ENCODE measurements at places on chromosomes 6 and 20.
A peak's percentile ranks its signal among the peaks of the same experiment; 100 is the strongest.

GRCh38 chr6:3795836-3796718 lies 44.6 kb upstream of the PXDC1 start:
- no peak for DNase-seq

GRCh38 chr6:110800839-110801196 lies 14.5 kb downstream of the CDK19 start:
- DNase-seq, result no peak

DNA sequence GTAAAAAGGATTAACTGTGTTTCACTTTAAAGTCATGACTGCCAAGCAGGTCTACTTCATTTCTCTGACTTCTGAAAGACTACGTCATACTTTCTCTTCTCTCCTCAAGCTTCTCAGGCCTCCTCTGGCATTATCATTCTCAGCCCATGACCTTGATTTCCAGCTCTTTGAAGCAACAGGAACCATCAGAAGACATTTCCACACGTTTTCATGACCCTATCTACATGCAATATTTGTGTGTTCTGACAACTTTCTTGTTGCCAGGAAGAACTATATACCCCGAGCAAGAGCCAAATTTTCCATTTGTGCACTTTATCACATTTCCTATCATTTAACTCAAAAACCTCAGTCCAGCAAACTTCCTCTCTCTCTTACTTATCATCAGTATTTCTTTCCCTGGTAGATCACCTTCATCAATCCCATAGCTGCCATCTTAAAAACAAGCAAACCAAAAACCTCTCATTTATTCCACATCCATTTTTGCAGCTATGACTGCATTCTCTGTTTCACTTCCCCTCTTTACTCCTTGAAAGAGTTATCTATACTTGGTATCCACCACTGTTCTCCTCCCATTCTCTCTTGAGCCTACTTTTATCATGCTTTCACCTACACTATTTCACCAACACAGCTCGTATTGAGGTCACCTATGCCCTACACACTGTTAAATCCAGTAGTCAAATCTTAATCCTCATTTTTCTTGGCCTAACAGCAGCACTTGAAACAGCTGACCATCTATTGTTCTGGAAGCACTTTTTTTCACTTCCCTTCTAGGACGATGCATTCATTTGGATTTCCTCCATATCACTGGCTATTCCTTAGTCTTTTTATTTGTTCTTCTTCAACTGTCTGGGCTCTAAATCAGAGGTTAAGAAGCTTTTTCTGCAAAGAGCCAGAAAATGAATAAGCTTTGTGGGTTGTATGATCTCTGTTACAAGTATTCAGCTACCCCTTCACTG lies 47.1 kb downstream of the STX7 start:
- DNase-seq, result no peak

- no peak for DNase-seq
These were observed 6.6 kb downstream of the SULF2 start for GRCh38 chr20:47778398-47779354.

GRCh38 chr6:98946879-98947410 lies 801 bp downstream of the FBXL4 start:
- DNase-seq, result peak; percentile 9

DNA sequence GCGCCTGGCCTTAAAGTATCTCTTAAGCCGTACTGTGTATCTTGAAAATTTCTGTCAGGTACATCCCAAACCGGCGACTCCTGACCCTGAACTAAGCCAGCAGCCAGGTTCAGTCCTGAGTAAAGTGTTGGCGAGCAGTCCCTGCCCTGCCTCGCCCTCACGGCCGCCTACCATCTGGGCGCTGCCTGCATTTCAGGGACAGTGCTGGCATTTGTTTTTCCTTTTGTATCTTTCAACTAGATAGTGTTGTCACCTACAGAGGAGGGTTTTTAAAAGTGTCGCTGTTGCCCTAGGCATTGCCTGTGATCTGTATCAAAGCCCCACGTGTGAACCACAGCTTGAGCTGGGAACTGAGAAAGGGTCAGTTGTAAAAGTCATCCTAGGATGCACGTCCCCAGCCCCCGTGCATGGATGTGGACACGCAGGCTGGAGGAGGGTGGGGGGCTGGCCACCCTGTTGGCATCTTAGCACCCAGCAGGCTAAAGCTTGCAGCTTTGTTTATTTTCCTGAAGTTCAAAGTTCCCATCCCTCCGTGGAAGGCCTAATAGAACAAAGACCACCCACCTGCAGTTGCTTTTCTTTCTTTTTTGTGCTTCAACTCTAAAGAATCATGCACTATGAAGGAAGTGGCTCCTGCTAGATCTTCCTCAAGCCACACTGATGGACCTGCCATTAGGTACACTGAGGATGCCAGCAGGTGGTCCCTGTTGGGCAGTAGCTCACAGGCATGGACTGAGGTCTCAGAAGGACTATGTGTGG lies 136.8 kb downstream of the ZDHHC14 start:
- DNase-seq, result no peak

DNA sequence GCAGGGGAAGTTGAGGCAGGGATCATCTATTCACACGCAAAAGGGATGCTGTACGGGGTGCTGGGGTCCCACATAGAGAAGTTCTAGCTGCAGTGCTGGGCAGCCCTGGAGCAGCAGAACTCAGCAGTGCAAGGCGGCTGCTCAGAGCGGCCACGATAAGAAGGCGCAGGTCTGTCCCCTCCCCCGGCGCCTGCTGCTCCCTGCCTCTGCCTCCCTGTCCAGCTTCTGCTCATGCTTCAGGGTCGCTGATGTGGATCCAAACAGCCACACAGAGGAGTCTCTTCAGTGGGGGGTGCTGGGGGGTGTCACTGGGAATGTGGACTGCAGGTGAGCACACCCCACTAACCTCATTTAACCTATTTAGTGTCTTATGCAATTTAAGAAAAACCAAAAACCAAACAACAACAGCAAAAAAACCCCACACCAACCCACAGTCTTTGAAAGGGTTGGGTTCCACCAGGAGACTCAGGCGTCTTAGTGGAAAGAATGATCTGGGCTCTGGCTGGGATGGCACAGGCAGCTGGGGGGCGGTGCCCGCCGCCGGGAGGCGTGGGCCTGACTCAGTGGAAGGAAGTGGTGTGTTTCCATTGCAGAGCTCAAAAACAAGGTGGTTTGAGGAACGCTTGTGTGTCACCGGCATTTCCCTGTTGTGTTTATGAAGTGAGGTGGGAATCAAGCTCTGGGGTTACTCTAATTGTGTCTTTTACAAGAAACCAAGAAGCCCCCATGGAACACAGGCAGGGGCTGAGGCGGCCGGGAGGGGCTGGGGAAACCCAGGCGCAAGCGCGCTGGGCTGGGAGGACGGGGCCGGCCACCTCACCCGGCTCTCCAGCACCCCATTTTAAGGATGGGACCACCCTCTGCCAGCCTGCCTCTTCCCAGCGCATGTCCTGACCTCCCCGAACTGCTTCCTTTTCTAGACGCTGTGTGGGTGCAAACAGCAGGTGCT lies 55.1 kb downstream of the IRF4 start:
- DNase-seq, result peak; percentile 90

GRCh38 chr6:91045161-91045560 lies 458.3 kb upstream of the MAP3K7 start:
- no peak for DNase-seq

DNA sequence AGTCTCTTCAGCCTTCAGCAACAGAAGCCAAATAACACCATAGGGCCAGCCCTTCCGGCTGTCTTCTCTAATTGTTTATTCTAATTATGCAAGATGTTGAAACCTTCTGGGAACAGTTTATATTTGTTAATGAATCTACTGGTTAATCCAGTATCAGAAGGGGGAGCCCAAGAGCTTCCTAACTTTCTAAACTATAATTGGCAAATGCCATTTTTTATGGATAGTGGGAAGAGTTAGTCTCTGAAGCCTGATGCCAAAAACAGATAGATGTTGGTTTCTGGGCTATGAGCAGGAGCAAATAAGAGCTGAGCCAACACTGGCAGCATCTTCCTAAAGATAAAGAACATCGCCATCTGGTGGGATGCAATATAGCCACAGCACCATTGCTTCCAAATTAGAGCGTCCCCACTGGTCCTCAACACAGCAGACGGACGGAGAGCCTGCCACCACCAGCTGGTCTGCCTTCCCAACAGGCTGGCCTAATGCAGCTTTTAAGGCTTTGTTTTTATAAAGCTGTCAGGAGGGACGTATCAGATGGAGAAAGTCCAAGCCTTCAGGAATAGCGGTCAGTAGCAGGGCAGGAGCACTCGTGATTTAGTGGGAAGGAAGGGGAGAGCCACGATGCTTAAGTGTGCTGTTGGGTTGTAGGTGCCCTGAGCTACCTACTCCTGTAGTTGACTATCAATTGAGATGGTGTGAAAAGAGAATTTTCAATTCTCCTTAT lies 118.8 kb downstream of the RALGAPA2 start:
- DNase-seq, result no peak

DNA sequence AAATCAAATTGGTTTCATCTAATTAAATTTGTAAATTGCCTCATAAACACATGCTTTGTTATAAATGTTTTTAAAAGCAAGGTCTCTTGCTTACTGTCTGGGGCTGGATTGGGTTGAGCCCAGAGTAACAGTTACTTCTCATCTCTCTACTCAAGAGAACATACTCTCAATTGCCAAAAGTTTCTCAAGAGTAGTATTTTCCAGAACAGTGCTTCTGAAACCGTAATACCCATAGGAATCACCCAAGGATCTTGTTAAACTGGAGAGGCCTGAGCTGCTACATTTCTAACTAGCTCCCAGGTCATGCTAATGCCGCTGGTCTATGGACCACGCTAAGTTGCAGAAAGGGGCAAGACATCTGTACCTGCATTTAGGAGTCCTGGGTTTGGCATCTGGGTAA lies 744.9 kb downstream of the PTPRT start:
- no peak for DNase-seq

DNA sequence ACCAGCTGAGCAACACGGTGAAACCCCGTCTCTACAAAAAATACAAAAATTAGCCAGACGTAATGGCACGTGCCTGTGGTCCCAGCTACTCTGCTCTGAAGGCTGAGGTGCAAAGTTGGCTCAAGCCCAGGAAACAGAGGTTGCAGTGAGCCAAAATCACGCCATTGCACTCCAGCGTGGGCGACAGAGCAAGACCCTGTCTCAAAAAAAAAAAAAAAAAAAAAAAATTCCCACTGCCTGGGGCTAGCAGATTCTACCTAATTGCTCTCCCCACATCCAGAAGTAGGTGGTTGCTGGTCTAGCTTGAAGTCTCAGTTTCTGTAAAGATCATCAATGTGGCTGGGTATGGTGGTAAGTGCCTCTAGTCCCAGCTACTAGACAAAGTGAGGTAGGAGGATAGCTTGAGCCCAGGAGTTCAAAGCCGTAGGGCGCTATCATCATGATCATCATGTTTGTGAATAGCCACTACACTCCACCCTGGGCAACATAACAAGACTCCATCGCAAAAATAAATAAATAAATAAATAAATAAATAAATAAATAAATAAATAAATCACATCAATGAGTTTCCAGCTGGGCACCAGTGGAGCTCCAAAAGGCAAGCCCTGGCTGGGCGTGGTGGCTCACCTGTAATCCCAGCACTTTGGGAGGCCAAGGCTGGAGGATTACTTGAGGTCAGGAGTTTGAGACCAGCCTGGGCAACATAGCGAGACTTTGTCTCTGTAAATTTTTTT lies 6.3 kb upstream of the AP5S1 start:
- no peak for DNase-seq

DNA sequence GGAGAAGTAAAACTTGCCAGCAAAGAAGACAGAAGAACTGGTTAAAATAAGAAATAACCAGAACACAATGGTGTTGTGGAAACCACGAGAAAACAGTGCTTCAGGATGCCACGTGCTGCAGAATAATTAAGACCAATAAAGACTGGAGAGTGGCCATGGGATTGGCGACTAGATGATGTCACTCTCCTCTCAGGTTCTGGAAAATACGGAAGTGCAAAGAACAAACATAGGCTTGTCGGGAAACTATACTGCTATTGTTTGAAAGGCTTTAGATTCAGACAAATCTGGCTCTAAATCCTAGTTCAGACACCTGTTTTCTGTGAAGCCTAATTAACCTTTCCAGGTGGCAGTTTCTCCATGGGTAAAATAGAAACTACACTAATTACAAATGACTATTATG lies 138.4 kb upstream of the STXBP5 start:
- no peak for DNase-seq

- DNase-seq, result no peak
These were observed 872 bp upstream of the RBM39 start for GRCh38 chr20:35742741-35743523.

DNA sequence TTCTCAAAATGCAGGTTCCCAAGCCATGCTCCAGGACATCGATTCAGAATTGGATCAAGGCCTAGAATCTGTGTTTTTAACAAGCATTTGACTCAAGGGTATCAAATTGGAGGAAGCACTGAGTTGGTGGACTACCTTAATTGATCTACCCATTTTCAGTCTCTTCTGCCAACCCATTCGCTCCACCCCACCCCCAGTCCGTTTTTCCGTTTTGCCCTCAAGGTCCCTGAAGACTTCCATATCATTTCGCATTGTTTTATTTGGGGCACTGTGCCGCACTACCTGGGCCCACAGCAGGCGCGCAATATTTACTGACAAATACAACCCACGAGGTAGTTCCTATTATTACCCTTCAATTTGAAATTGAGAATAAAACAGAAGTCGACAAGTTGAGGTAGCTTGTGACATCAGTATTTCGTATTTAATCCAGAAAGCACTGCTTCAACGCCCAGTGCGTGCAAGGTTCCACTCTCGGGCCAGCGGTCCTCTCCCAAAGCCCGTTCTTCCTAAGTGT lies 557 bp upstream of the DHX35 start:
- peak; percentile 7 for DNase-seq

DNA sequence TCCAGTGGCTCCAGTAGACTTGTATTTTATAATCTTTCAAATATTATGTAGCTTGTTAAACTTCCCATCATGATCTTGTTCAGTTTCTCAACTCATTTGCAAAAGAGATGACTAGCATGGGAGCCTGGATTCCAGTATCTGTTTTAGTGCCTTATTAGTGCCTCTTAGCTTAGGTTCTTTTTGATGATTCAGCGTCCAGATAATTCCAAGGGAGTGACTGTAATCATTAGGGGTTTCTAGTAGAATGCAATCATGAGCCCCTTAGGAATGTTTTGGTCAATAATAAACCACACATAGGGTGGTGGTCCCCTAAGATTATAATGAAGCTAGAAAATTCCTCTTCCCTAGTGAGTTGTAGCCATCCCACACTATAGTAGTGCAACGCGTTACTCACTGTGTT lies 7.0 kb downstream of the CD2AP start:
- DNase-seq, result no peak

GRCh38 chr6:14759976-14760672 lies 485.7 kb upstream of the JARID2 start:
- DNase-seq, result no peak

DNA sequence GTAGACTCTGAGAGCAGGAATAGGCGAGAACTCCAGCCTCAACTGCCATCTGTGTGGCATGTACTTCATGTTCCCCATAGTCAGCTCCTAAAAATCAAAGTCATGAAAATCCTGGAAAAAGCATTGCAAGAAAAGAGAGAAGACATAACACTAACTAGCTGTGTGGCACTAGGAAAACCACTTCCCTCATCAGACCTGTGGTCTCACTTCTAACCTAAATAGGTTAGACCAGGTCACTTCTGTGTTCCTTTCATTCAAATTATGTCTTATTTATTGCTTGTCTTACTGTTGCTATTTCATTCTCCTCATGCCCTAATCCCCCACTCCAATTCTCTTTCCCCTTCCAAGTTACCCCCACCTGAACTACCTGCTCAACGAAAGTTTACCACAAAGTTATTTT lies 70.2 kb downstream of the TNFRSF21 start:
- no peak for DNase-seq

All from stimulated activated CD4-positive, alpha-beta T cell treated with anti-CD3 and anti-CD28 coated beads, Interleukin-15, amount 100 ng/mL, for 48 hours (primary cell).